ENCODE measurements at places on chromosomes 1 and 21. TPM values are rescaled to one million over a fixed set of nuclear protein-coding genes. Genes with fewer than 3 reads are reported as not detected.
A peak's percentile ranks its signal among the peaks of the same experiment; 100 is the strongest.

DNA sequence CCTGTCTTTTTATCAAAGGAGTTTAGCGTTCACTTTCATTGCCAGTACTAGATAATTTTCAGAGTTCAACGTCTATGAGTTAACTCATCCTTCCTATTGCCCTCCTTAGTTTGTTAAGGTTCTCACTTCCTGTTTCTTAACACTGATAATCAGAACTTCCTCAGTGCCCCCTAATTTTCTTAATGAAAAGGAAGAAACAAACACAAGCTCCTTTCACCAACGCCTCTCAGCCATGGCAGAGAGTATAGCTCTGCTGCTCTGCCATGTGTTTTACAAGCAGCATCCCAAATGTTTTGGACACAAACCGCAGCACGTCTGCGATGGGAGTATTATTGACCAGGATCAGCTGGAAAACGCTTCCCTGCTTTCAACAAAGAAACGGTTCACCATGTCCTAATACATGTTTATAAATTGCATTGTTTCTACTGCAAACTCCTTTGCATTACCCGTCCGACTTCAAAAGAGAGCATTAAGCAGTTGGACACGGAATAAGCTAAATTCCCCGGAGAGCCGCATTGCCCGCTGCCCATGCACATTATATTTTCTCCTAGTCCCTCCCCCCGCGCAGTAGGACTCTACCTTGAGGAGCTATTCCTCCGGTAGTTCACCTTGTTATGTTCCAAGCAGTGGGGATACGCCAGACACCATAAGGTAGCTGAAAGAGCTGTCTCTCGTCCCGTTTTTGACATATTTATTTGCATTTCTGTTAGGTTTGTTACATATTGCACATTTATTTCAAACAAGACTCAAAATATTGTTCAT is 561 bp downstream of the OLFM3 start:
- peaks cover 2% of the 10 kb centered on the region for H3K27me3 ChIP-seq
- H3K27ac ChIP-seq = peak overlapping the region; percentile 20
- H3K4me1 ChIP-seq = peaks cover 1% of the 10 kb centered on the region
- peak overlapping the region; percentile 88 for H3K4me3 ChIP-seq
- peak; percentile 31 for DNase-seq

DNA sequence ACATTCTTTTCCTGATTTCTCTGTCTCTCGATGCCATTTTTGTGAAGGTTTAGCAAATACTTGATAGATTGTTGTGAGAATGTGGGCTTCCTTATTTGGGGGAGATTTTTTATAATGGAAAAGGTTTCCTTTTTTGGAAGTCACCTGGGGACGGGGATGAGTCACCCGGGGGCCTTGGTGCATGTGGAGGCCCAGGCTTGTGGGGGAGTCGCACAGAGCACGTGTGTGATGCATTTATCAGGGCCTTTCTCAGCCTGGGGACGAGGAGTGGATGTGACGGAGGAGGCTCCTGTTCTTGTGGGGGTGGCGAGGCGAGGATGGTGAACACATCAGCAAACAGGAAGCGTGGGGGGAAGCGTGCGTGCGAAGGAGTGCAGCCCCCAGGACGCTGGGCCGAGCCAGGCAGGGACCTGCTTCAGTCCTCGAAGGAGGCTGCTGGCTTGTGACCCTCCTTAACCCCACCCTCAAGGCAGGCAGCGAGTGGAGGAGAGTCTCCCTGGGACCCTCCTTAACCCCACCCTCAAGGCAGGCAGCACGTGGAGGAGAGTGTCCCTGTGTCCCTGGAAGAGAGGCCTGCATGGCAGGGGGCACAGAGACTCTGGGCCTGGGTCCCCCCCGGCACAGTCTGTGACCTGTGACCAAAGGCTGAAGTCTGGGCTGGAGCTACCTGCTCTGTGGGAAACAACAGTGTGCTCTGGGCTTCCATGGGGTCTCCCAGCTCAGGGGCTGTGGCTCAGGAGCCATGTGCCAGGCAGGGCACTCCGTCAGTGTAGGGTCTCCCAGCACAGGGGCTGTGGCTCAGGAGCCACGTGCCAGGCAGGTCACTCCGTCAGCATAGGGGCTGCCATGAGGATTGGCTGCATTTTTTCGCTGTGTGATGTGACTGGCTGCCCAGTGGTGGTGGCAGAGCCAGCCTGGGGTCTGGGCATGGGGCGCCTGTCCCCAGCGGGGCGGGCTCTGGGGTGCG is 57.2 kb downstream of the AGPAT3 start:
- no peak for DNase-seq
- peaks cover 26% of the 10 kb centered on the region for H3K4me1 ChIP-seq
- H3K36me3 ChIP-seq = no peaks in the 10 kb centered on the region

GRCh38 chr1:50975436-50975835 is 5.4 kb downstream of the CDKN2C start:
- H3K27me3 ChIP-seq = peaks cover 34% of the 10 kb centered on the region
- no peak for DNase-seq
- peaks cover 10% of the 10 kb centered on the region for H3K4me1 ChIP-seq
- no peak overlapping the region for H3K4me3 ChIP-seq
- no peak overlapping the region for H3K27ac ChIP-seq

GRCh38 chr21:45177039-45177438 is 102.7 kb downstream of the ADARB1 start:
- peaks cover 8% of the 10 kb centered on the region for H3K36me3 ChIP-seq
- H3K4me1 ChIP-seq = peaks cover 20% of the 10 kb centered on the region
- no peak overlapping the region for H3K4me3 ChIP-seq
- no peak overlapping the region for H3K27ac ChIP-seq
- no peak for DNase-seq
- peaks cover 3% of the 10 kb centered on the region for H3K27me3 ChIP-seq

DNA sequence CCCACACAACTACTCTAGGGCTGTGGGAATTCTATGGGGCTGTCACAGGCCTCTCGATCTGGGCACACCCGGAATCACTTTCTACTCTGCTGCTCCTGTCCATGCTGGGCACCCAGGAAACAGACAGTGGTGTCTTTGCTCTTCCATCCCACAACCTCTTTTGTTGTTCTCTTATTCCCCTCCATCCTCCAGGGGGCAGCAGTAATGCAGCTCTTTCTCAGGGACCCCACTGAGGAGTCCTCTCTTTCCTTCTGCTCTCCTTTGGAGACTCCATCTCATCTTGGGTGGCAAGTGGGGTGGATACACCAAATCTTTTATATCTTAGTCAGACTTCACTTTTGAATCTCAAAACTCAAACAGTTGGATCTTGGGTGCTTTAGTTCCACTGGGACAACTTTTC is 206.3 kb downstream of the HS2ST1 start:
- DNase-seq = no peak
- H3K27ac ChIP-seq = no peak overlapping the region
- no peak overlapping the region for H3K4me3 ChIP-seq
- peaks cover 3% of the 10 kb centered on the region for H3K4me1 ChIP-seq

GRCh38 chr1:6822530-6823359 is 37.5 kb downstream of the CAMTA1 start:
- no peaks in the 10 kb centered on the region for H3K27me3 ChIP-seq
- peaks cover 12% of the 10 kb centered on the region for H3K4me1 ChIP-seq
- no peak overlapping the region for H3K4me3 ChIP-seq
- DNase-seq = no peak
- H3K27ac ChIP-seq = no peak overlapping the region
- no peaks in the 10 kb centered on the region for H3K36me3 ChIP-seq

DNA sequence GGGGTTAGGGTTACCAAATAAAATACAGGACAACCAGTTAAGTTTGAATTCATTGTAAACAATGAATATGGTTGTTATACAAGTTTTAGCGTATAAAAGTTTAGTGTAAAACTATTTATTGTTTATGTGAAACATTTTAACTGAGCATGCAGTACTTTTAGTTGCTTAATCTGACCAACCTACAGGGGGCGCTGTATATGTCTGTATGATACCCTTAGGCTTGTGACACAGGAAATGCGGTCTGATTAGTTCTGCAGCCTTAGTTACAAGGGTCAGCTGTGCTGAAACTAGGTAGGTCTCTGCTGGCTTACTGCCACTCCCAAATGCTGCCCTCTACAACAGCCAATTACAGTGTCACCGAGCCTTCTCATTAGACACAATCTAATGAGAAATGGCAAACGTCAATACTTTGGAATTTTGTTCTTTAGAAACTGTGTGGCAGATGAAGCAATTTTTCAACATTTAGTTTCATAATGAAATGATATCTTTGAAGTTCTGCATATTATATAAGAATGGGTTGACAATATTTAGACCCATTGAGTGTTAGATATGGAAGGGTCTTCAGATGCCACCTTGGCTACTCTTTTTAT is 56.2 kb downstream of the NTNG1 start:
- H3K27ac ChIP-seq = no peak overlapping the region
- H3K4me1 ChIP-seq = no peaks in the 10 kb centered on the region
- H3K36me3 ChIP-seq = no peaks in the 10 kb centered on the region
- DNase-seq = no peak

DNA sequence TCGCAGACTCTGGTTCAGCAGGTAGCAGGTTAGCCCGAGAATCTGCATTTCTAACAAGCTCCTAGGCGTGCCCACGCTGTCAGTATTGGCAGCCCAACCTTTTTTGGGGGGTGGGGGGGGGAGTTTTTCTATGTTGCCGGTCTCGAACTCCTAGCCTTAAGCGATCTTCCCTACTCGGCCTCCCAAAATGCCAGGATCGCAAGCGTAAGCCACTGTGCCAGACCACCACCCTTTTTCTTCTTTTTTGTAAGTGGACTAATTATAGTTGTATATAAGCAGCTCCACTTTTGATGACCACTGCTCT is 480 bp upstream of the MIS18A start:
- peaks cover 4% of the 10 kb centered on the region for H3K36me3 ChIP-seq
- H3K4me3 ChIP-seq = peak overlapping the region; percentile 97
- peak overlapping the region; percentile 95 for H3K27ac ChIP-seq
- H3K27me3 ChIP-seq = peaks cover 3% of the 10 kb centered on the region
- DNase-seq = no peak

- H3K27ac ChIP-seq = no peak overlapping the region
- no peaks in the 10 kb centered on the region for H3K4me1 ChIP-seq
- no peak for DNase-seq
Observed at GRCh38 chr21:43585924-43586413, 73.3 kb downstream of the HSF2BP start.

DNA sequence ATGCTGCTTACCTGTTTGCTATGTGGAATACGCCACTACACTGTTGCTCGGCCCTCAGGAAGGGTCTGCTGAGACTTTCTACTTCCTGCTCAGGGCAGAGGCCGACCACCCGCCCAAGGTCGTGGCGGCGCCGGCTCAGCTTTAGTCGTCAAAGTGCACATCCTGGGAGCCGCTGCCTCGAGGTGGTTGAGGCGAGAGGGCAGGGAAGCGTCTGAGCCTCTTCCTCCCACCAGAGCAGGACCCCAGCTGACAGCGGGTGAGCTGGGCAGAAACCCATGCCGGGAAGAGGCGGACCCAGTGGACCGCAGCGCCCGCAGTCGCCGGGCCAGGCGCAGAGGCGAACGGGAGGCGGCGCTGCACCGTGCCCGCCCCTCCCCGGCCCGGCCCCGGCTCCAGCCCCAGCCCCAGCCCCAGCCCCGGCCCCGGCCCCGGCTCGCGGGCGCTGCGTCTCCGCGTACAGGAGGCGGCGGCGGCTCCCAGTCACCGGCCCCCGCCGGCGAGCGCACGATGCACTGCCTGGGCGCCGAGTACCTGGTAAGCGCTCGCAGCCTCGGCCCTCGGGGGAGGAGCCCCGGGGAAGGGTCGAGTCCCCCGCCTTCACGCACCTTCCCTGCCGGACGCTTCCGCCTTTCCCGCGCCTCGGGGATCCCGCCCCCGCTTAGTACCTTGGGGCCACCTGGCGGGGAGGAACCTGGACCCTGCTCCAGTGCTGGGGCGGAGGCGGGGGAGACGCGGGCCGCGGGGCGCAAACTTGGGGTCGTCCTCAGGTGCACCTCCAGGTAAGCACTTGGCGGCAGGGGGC is at the start of gene SLC44A3:
TSS of gene SLC44A3 (plus strand) at position 413 of the 802 bp plus-strand sequence. CDS start at position 508, 95 bp downstream.
- peaks cover 23% of the 10 kb centered on the region for H3K27me3 ChIP-seq
- peaks cover 10% of the 10 kb centered on the region for H3K36me3 ChIP-seq
- H3K27ac ChIP-seq = peak within 1 kb of the TSS; percentile 98

DNA sequence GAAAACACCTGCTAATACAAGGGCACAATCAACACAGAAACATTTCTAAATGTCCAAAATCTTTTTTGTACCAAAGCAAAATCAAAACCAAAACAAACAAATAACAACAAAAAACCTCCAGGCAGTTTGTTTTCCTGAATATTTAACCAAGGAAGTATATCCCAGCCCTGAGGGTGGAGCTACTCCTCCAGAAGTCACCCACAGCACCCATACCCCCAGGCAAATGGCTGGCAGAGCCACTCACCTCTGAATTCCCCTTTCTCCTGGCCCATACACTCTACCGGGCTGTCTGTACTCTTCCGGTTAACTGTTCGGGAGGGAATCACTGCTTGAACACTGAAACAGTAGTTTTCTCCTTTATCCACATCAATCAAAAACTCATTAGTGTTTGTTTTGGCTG is 9.5 kb downstream of the F3 start:
- H3K27me3 ChIP-seq = no peaks in the 10 kb centered on the region
- peaks cover 5% of the 10 kb centered on the region for H3K36me3 ChIP-seq
- H3K4me3 ChIP-seq = no peak overlapping the region
- no peaks in the 10 kb centered on the region for H3K4me1 ChIP-seq

- H3K4me1 ChIP-seq = peaks cover 2% of the 10 kb centered on the region
- H3K27me3 ChIP-seq = peaks cover 17% of the 10 kb centered on the region
- no peak overlapping the region for H3K27ac ChIP-seq
- H3K4me3 ChIP-seq = no peak overlapping the region
- no peak for DNase-seq
- no peaks in the 10 kb centered on the region for H3K36me3 ChIP-seq
Observed at GRCh38 chr21:43785134-43785533, 4.2 kb upstream of the RRP1 start.

DNA sequence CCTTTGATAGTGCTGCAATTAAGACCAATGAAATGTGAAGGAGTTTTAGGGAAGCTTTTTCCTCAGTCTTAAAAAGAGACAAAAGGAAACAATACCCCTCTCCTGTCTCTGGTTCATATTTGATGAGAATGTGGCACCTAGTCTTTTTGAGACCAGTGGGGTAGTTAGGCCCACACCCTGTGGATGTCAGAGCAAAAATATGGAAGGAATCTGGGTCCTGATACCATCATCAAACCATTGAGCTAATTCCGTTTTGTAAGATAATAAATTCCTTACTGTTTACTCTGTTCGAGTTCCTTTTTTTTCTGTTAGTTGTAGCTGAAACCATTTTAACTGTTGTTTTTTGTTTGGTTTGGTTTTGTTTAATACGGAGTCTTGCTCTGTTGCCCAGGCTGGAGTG is 33.3 kb downstream of the PTPRC start:
- H3K27me3 ChIP-seq = no peaks in the 10 kb centered on the region
- H3K4me1 ChIP-seq = peaks cover 9% of the 10 kb centered on the region
- no peak overlapping the region for H3K27ac ChIP-seq
- DNase-seq = no peak
- H3K36me3 ChIP-seq = no peaks in the 10 kb centered on the region

GRCh38 chr1:110615548-110616130 is 9.5 kb upstream of the KCNA2 start:
- DNase-seq = peak; percentile 82
- no peak overlapping the region for H3K4me3 ChIP-seq
- peaks cover 8% of the 10 kb centered on the region for H3K27me3 ChIP-seq
- no peaks in the 10 kb centered on the region for H3K36me3 ChIP-seq

GRCh38 chr1:240965581-240966091 is 353.7 kb upstream of the GREM2 start:
- DNase-seq = peak; percentile 26
- H3K4me1 ChIP-seq = no peaks in the 10 kb centered on the region
- no peaks in the 10 kb centered on the region for H3K36me3 ChIP-seq
- H3K27me3 ChIP-seq = no peaks in the 10 kb centered on the region
- no peak overlapping the region for H3K27ac ChIP-seq
- no peak overlapping the region for H3K4me3 ChIP-seq

Gene HOOK1
- total RNA-seq = 2.1 TPM

Gene WNT9A
- total RNA-seq = 13.8 TPM

Gene SPTA1
- not detected for total RNA-seq

Gene EPHA10
- total RNA-seq = 4.8 TPM

Gene GPATCH3
- 17.3 TPM for total RNA-seq

Gene ARMH1
- total RNA-seq = 4.9 TPM

Gene CTSE
- not detected for total RNA-seq

Gene NIPAL3
- total RNA-seq = 18.6 TPM

Gene TCP10L
- total RNA-seq = 31.0 TPM

Gene DPT
- not detected for total RNA-seq

Gene MAP3K6
- total RNA-seq = 10.0 TPM
